ENCODE measurements at places on chromosomes 12 and 14.

GRCh38 chr14:37197421-37198272 is at the start of gene MIPOL1:
TSS of gene MIPOL1 (plus strand) at chr14:37197937. CDS start at chr14:37247889, 49,952 bp downstream.
- no peak for DNase-seq

DNA sequence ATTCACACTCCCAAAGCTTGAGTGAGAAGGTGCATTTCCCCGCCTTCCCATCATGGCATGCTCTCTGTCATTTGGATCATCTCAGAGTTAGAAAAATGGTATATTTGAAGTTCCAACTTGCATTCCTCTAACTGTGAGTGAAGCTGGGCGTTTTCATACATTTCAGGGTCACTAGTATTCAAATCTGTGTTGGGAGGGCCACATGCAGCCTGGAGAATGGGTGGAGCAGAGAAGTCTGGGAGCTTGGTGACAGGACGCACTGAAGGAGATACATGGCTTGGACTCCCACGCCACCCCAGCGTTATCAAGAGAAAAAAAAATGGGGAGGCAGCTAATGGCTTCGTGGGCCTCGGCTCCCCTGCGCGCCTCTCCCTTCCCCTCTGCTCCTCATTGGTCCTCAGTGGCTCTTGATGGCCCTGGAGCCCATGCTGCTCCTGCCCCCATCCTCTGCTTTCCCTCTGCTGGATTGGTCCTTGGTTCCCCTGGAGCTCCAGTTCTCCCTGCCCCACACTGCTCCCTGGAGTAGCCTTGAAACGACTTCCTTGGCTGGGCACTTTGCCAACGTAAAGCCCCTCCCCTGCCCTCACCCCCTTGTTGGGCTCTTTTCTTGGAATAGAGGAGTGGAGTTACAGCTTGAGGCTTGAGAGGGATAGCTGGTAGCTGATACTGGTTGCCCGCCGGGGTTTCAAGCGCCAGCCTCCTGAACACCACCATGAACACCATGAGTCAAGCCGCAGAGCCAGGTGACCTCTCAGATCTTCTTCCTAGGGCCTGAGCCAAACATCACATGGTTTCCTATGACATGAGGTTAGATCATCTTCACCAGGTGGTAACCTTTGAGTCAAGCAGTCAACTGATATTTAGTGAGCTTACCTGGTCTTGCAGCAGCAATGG is 139.6 kb downstream of the PRKCH start:
- DNase-seq, result no peak

DNA sequence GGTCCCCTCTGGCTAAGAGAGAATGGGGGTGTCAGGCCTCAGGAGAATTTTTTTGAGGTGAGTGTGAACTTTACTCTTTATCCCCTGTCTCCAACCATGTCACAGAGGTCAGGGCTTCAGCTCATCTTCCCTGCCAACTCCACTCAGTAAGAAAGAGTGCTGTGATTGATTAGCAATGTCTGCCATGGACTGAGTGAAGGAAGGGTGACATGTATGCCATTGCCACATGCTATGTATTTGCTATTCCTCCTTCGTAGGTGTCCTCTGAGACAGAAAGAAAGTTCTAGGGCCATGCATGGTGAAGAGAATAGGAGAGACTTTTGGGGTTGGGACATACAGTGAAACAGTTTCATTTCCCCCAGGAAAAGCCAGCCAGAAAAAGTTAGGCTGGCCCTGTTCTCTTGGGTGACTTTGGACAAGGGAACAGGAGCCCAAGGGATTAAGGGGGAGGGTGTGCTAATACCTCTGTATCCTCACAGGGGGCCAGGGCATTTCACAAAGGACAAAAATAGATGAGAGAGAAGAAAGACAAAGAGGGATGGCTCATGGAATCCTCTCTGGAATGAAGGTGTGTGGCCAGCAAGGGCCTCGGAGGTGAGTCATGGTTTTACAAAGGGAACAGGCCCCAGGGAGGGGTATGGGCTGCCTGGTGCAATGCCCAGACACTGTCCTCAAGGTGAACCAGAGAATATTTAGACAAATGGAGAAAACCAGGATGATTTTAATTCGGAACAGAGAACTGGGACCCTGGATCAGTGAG is 13.9 kb upstream of the MYL2 start:
- DNase-seq, result no peak

GRCh38 chr12:46127656-46128055 is 137.3 kb upstream of the SCAF11 start:
- DNase-seq, result no peak

- no peak for DNase-seq
Observed at GRCh38 chr12:12927211-12928079, 24.5 kb downstream of the GPRC5D start.

All from AML-193 (cell line).